ENCODE measurements at places on chromosomes 2 and 18.
A peak's percentile ranks its signal among the peaks of the same experiment; 100 is the strongest.

DNA sequence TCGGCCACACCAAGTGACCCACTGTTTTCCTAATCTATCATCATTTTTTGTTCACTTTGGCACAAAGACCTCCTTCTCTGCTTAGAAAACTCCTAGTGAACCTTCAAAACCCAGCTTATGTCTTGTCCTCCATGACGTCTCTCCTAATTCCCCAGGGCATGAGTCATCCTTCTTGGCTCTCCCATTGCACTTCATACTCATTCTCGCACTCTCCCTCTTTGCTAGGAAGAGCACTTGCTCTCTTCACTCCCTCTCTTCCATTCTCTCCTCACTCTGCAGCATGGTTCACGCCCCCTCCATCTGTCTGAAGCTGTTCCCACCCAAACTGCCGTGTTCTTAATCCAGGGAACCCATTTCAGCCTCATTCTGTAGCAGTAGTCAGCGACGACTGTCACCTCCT lies 103.9 kb downstream of the MRO start:
- DNase-seq, result no peak

DNA sequence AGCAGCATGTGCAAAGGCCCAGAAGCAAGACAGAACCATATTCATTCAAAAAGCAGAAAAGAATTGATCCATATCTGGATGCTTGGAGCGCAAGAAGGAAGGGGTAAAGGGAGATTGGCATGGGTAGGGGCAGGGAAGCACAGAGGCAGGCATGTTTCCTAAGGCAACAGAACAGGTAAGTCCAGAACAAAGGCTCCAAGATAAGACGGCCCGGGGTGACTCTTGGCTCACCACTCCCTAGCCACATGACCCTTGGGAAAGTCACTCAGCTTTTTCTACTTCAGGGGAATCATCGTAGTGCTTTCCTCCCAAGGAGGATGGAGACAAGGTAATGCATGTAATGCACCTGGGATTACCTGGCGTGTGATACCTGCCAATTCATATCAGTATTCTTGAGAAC lies 37.7 kb upstream of the ST3GAL5 start:
- no peak for DNase-seq

- DNase-seq, result no peak
These were observed 6.8 kb downstream of the WDSUB1 start for GRCh38 chr2:159279700-159280099.

GRCh38 chr18:79641722-79642497 lies 37.7 kb upstream of the CTDP1 start:
- no peak for DNase-seq

DNA sequence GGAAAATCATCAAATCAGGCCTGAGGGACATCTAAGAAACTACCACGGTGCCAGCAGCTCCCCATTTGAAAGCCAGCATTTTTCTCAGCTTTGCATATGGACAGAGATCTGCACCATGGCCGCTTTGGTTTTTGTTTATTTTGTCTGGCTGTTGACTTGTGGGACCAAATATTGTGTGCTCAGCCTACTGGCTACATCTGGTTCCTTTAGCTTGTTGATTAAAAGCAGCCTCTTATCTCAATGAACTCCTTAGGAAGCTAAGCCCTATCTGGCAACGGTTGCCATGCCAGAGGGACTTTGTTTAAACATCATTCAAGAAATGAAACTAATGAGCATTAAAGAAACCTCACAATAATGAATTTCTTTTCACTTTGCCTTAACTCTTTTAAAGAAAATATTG lies 32.4 kb upstream of the CCDC150 start:
- peak; percentile 25 for DNase-seq

DNA sequence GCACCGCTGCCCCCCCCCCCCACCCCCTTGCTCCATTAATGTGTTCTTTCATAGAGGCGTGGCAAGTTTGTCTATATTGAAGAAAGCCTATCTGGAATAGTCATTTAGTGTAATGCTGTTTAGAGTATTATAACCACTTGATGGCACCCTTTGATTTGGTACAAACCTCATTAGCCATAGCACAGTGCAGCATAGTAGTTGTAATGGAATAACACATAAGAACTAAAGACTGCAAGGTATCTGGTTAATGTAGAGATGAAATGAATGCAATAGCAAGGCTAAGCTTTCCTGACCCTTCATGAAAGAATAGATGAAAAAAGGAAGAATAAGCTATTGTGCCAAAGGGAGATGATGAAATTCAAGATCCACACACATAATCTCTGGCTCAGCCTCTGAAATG lies 81.9 kb downstream of the EHBP1 start:
- peak; percentile 14 for DNase-seq

All from NCI-H774 (cell line).